ENCODE measurements at places on chromosomes 13 and 19.

DNA sequence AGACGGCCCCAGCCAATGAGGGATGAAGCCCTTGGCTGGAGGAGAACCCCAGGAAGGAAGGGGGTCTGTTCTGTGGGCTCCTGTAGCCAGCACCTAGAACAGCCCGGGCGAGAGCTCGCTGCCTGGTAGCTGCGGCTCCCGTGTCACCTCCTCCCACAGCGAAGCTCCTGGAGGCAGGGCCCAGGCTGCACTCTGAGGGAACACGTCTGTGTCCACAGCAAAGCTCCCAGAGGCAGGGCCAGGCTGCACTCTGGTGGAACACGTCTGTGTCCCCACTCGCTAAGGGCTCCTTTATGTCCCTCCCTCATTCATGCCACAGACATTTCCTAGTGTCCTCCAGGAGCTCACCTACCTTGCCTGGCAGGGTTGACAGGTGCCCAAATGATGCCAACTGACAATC lies 8.4 kb downstream of the TRAPPC6A start:
- DNase-seq, result no peak

DNA sequence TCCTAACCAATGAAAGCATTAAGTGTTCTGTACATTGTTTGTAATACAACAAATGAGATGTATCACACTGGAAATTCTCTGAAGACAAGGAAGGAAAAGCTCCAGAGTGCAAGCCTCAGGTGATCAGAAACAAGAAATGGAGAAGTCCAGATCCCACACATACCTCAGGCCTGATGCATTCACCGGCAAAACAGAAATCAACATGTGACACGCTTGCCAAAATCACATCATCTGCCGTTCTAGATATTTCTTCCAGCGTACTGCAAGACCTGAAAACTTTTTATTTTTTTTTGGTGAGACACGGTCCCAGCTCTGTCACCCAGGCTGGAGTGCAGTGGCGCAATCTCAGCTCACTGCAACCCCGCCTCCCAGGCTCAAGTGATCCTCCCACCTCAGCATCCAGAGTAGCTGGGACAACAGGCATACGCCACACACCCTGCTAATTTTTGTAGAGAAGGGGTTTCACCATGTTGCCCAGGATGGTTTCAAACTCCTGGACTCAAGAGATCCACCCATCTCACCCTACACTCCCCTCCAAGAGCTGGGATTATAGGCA lies 48.6 kb downstream of the FOXO1 start:
- DNase-seq, result no peak

DNA sequence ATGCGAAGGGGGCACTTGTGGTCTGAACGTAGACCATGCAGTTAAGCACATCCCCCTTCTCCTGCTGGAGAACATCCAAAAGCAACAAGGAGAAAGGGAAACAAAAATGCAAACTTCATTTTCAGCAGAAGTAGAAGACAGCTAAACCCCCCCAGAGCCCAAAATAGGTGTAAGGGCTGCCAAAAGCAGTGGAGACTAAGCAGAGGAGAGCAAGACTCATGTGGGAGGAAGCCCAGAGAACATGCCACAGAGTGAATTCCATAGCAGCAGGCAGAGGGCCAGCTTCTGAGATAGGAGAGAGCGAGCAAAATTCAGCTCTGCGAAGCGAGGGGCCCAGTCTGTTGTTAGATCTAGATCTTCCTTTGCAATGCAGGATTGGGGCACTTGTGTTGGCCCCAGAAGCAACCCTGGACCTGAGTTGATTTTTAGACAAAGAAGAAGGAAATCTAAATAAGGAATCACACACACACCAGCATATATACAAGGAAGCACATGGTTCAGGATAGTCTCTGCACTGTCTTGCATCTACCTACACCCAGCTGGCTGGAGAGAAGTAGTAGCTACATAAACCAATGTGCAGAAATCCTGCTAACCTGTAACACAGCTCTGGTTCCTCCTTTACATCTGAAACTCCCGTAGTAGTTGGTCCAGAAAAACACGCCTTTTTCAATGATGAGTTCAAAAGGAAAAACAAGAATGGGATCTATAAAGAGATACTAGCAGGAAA lies 199.6 kb downstream of the SPRY2 start:
- no peak for DNase-seq

DNA sequence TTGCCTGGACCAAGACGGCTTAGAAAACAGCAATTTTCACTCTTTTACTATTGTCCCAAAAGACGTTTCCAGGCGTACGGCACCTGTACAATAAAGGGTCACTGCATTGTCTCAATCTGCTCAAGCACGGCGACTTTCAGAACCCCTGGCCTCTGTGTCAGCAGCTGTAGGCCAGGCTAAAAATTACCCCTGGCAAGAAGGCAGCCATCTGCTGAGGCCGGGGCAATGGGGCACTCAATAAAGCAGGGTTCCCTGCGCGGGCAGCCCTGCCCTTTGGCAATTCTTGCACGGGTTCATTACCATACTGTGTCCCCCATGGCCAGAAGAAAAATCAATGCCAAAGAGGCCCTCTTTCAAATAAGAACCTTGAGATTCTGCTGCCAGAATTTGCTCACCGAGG lies 52.1 kb downstream of the STK24 start:
- no peak for DNase-seq

DNA sequence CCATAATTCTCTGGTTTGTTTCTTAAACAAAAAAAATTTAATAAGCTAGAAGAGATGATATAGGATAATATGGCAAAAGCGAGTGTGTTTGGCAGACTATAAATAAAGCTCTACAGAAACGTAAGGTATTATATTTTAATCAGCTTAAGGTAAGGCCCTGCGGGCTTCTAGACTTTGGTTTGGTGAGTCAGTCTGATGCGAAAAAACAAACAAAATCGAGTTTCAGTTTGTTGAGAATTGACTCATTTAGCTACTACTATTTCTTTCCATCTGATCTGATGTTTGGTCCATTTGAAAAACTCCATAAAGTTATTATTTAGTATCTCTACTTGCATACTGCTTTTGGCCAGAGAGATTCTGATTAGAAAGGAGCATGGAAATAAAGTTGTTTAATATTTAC lies 138.0 kb downstream of the MIPEP start:
- DNase-seq, result no peak

- no peak for DNase-seq
These were observed 97.3 kb downstream of the GGACT start for GRCh38 chr13:100491164-100491842.

DNA sequence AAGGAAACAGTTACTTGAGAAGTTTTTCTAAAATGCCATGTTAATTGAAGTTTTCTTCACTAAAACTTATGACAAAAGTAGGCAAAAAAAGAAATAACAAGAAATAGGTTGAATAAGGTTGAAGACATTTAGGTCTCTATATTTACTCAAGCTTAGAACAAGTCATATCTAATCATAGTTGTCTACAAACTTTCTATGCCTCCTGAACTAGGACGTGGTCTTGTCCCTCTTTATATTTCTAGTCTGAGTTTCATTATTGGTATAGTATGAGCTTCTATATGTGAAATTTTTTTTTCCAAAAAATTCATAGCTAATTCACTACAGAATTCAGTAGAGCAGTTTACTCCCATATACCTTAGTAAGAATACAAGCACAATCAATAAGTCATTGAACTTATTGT lies 836.4 kb downstream of the SLITRK6 start:
- DNase-seq, result no peak

GRCh38 chr13:107900775-107901174 lies 314.6 kb downstream of the LIG4 start:
- no peak for DNase-seq

GRCh38 chr13:110137680-110138009 lies 169.3 kb downstream of the COL4A1 start:
- DNase-seq, result no peak

- DNase-seq, result no peak
These were observed 94.9 kb downstream of the FAM216B start for GRCh38 chr13:42876270-42876714.

DNA sequence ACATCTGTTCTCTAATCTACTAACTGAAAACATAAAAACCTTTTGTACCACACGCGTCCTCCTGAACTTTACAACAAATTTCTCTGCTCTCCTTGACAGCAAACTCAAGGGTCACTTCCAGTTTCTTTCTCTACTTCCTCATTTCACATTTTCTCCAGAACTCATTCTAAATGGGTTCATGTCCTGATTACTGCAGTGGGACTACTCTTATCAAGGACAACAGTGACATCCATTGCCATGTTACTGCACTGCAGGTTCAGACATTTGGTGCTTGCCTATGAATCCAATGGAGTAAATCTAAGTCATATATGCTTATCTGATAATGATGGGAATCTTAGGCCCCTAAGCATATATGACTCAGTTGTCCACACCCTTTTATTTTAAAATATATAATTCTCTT lies 35.3 kb downstream of the FPR3 start:
- DNase-seq, result no peak

- DNase-seq, result no peak
These were observed 2.6 kb downstream of the MPND start for GRCh38 chr19:4346020-4346383.

DNA sequence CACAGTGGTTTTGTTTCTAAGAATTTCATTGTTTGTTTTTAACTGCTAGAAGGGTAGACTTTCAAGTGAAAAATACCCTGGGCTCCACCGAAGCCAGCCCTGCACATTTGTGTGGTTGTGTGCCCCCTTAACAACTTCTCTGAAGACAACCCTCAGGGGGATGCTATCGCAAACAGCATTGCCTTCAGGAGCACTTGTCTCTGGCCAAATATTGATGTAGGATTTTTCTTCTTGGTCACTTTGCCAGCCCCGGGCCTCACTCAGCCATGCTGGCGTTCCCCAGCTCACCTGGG lies 69.2 kb upstream of the SERP2 start:
- no peak for DNase-seq

DNA sequence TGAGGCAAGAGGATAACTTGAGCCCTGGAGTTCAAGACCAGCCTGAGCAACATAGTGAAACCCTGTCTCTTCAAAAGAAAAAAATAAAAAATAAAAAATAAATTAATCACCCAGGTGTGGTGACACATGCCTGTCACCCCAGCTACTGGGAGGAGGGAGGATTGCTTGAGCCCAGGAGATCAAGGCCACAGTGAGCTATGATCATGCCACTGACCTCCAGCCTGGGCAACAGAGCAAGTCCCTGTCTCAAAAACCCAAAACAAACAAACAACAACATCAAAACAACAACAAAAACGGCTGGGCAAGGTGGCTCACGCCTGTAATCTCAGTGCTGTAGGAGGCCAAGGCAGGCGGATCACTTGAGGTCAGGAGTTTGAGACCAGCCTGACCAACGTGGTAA lies 4.3 kb upstream of the SLC39A3 start:
- no peak for DNase-seq

DNA sequence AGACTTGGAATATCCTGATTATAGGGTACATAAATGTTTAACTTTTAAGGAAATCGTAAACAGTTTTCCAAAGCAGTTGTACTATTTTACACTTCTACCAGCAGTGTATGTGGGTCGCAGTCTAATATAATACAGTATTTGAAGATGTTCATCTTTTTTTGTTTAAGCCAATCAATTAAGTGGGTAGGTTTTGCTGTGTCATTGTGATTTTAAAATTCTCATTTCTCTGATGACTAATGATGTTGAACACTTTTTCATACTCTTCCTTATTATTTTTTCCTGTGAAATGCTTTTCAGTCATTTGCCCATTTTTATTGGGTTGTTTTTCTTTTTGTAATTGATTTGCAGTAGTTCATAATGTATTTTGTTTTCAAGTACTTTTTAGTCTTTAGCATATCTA lies 2689.7 kb downstream of the PCDH9 start:
- DNase-seq, result no peak

DNA sequence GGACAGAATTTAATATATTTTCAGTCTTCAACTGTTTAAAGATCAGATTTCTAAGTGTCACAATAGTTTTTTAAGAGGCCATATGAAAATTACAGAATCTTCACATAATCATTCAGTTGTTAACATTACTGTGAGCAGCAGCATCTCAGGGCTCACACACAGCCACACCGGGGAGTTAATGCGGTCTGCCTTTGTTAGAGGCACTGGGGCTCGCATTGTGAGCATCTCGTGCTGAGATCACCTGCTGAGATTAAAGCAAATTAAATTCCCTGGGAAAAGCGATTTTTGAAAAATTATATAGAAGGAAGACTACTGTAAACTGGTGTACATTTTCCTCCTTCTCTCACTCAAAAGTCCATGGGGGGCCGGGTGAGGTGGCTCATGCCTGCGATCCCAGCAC lies 16.6 kb downstream of the GPR12 start:
- no peak for DNase-seq

DNA sequence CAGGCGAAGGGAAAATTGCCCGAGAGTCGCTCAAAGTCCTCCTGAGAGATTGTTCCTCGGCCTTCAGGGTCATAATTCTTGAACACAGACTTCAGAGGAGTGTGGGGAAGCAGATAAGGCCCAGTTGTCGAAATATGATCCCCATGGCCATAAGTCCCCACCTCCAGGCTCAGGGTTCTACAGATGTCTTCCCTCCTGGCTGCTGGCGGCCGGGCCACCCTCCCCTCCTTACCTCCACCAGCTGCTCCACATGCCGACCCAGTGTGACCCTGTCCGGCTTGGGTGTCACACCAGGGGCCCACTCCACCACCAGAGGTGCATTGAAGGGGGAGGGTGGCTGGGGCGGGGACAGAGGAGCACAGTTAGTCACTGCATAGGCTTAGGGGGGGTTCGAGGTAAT lies 10.1 kb downstream of the FAM98C start:
- no peak for DNase-seq
